ENCODE measurements at places on chromosomes 12 and 14. TPM values are rescaled to one million over a fixed set of nuclear protein-coding genes. Genes with fewer than 3 reads are reported as not detected.
A peak's percentile ranks its signal among the peaks of the same experiment; 100 is the strongest.

DNA sequence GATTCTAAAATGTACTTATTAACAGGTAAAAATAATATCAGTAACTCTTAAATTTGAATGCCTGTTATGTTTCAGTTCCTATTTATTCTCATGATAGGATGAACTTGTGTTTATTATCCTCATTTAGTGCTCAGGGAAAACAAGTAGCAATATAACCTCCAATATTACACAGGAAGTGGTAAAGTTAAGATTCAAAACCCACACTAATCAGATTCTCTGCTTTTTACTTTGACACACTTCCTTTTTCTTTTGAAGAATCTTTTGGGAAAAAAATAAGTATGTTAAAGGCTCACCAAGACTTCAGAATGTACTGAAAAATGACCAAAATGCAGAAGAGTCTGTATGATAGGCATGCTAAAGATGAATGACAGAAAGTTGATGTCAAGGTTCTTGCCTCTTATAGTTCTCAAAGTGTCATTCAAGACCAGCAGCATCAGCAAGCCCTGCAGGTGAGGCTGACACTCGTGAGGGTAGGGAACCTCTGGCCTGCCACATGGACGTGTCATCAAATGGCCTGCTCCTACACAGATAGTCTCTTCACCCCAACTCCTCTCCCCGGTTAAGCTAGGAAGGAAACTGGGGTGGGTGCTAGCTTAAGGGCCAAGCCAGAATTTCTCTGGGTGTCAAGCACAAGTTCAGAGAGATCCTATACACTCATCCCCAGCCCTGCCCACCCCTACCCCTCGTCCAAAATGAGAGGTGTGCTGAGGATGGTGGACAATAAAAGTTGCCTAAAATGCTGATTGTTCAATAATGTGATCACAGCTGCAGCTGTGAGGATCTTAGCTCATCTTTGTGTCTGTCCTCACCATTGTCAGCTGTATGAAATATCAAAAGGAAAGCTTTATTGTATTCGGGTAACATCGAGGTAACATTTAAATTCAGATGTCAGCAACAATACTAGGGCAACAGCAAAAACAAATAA is 6.3 kb downstream of the TBPL2 start:
- H3K4me3 ChIP-seq = no peak overlapping the region
- no peak overlapping the region for H3K27ac ChIP-seq
- H3K36me3 ChIP-seq = no peaks in the 10 kb centered on the region
- no peak for DNase-seq
- H3K4me1 ChIP-seq = peaks cover 5% of the 10 kb centered on the region

- DNase-seq = no peak
- no peak overlapping the region for H3K4me3 ChIP-seq
- peaks cover 9% of the 10 kb centered on the region for H3K4me1 ChIP-seq
- no peaks in the 10 kb centered on the region for H3K36me3 ChIP-seq
- H3K27ac ChIP-seq = no peak overlapping the region
Observed at GRCh38 chr14:101019990-101020710, 116.6 kb upstream of the RTL1 start.

DNA sequence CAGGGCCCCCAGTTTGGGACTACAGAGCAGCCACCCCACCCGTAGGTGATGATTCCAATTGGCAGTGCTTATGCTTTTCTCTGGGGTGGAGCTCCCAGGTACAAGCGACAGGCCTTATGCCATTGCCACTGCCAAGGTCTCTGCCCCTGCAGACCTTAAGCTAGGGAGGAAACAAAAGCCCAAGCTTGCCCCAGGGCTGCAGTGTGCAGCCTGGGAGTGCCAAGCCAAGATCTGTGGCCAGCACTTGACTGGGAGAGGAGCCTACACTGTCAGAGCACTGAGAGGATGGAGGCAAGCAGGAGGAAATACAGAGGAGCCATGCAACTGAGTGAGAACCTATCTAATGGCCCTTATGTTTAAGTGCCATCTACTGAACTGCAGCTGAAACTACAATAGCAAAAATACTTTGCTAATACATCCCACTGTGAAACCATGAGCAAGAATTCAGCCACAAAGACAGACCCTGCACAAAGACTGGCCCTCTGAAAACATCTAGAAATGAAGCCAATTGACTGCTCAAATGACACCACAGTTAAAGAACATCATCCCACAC is 17.7 kb upstream of the ASCL1 start:
- H3K27me3 ChIP-seq = no peaks in the 10 kb centered on the region
- no peak overlapping the region for H3K27ac ChIP-seq
- no peak for DNase-seq
- H3K36me3 ChIP-seq = no peaks in the 10 kb centered on the region

GRCh38 chr14:63454436-63454835 is 88.7 kb downstream of the PPP2R5E start:
- H3K4me3 ChIP-seq = no peak overlapping the region
- H3K27me3 ChIP-seq = no peaks in the 10 kb centered on the region
- no peak overlapping the region for H3K27ac ChIP-seq
- DNase-seq = no peak
- H3K36me3 ChIP-seq = peaks cover 14% of the 10 kb centered on the region

- no peaks in the 10 kb centered on the region for H3K4me1 ChIP-seq
- no peaks in the 10 kb centered on the region for H3K27me3 ChIP-seq
- H3K36me3 ChIP-seq = peaks cover 68% of the 10 kb centered on the region
- no peak overlapping the region for H3K4me3 ChIP-seq
- H3K27ac ChIP-seq = peak overlapping the region; percentile 27
- peak; percentile 49 for DNase-seq
Observed at GRCh38 chr14:50928002-50928635, 16.2 kb downstream of the PYGL start.

DNA sequence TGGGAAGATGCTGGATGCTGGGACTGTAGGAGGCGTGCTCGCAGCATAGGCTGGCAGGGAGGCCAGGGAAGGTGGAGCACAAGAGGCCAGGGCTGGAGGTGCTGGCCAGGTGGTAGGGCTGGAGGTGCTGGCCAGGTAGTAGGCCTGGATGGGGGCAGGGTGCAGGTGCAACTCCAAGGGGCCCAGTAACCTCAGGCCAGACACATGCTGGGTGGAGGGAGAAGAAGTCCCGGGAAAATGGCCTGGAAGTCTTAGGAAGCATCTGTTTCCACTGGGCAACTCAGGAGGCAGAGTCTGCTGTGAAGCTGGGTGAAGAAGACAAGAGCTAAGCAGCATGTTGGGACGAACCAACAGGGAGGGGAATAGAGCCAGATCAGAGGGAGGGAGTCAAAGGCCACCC is 665.2 kb downstream of the BCL11B start:
- no peak overlapping the region for H3K27ac ChIP-seq
- no peaks in the 10 kb centered on the region for H3K4me1 ChIP-seq
- DNase-seq = no peak
- no peak overlapping the region for H3K4me3 ChIP-seq
- H3K27me3 ChIP-seq = no peaks in the 10 kb centered on the region
- no peaks in the 10 kb centered on the region for H3K36me3 ChIP-seq

- no peak overlapping the region for H3K4me3 ChIP-seq
- no peaks in the 10 kb centered on the region for H3K27me3 ChIP-seq
- H3K27ac ChIP-seq = no peak overlapping the region
- no peaks in the 10 kb centered on the region for H3K36me3 ChIP-seq
- H3K4me1 ChIP-seq = no peaks in the 10 kb centered on the region
Observed at GRCh38 chr12:102873077-102873476, 44.0 kb downstream of the PAH start.

GRCh38 chr12:111842556-111843396 is 748 bp downstream of the MAPKAPK5 start:
- no peaks in the 10 kb centered on the region for H3K27me3 ChIP-seq
- peak overlapping the region; percentile 93 for H3K4me3 ChIP-seq
- H3K36me3 ChIP-seq = peaks cover 33% of the 10 kb centered on the region
- peak; percentile 23 for DNase-seq
- peak overlapping the region; percentile 99 for H3K27ac ChIP-seq

DNA sequence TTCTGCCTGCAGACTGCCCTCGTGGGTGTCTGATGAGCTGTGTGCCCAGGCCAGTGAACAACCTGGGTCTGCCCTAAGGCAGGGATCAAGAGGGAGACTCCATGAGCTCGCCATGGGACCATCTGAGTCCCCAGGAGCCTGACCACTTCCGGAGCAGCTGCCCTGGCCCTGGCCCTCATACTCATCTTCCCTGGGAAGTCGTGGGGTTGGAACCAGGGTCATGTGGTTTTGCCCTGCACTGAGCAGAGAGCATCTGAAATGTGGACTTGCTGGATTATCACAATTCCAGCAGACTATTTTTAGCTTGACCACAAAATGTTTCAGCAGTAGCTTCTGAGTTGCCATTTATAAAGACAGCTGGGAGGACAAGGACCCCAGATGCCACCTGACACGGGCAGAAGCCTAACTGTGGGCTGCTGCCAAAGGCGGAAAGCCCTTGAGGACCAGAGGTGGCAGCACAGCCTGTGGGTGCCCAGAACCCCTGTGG is 6.7 kb downstream of the BTBD6 start:
- H3K36me3 ChIP-seq = peaks cover 27% of the 10 kb centered on the region
- H3K27me3 ChIP-seq = no peaks in the 10 kb centered on the region
- no peak for DNase-seq

DNA sequence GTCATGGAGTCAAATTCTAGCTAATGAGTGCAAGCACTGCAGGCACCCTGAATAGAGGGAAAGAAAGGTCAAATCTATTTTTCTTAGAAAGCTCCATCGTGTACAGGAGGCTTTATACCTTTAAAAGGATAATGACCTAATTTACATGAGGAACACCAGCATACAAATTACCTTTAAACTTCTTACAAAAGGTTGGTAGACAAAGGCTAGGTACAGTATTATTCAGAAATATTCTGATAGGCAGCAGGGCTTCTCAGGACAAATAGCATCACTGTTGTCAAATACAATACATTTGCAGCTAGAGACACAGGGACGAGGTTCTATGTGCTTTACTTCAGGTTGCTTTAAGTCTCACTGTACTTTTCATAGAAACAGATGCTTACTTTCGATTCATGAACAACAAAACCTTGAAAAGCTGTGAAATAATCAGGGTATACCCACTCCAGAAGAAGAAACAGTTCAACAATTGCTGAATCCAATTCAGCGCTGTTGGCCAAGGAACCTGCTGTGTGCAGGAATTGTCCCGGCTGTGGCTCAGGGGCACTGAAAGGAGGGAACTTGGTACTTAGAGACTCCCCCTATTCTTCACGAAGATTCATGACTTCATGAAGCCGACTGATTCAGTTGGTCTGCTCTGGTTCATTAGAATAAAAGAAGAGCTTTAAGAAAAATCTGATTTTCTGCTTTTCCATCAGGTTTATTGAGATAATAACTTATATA is 252.9 kb downstream of the PRKD1 start:
- H3K27ac ChIP-seq = no peak overlapping the region
- H3K36me3 ChIP-seq = no peaks in the 10 kb centered on the region
- H3K27me3 ChIP-seq = no peaks in the 10 kb centered on the region
- H3K4me3 ChIP-seq = no peak overlapping the region

GRCh38 chr12:131720241-131720640 is 9.4 kb downstream of the SFSWAP start:
- DNase-seq = no peak
- H3K27me3 ChIP-seq = no peaks in the 10 kb centered on the region
- H3K4me1 ChIP-seq = peaks cover 14% of the 10 kb centered on the region
- H3K36me3 ChIP-seq = peaks cover 97% of the 10 kb centered on the region
- no peak overlapping the region for H3K4me3 ChIP-seq
- peak overlapping the region; percentile 98 for H3K27ac ChIP-seq

DNA sequence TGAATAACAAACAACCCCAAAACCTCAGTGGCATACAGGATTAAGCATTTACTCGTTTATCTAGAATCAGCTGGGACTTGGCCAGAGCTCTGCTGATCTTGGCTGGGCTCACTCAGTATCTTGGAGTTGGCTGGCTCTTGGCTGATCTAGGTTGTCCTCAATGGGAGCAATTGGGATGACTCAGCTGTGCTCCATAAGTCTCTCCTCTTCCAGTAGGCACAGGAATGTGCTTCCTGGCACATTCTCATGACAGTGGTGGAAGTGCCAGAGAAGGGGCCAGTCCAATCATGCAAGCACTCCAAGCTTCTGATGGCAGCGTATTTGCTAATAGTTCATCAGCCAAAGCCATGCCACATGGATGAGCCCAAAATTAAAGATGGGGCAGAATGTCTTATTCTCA is 41.7 kb upstream of the ANO4 start:
- no peaks in the 10 kb centered on the region for H3K36me3 ChIP-seq
- H3K4me3 ChIP-seq = no peak overlapping the region
- no peak for DNase-seq
- H3K4me1 ChIP-seq = no peaks in the 10 kb centered on the region

The MYF6 gene
- not detected for total RNA-seq

GRCh38 chr14:95104911-95105310 is 52.4 kb downstream of the DICER1 start:
- peaks cover 75% of the 10 kb centered on the region for H3K36me3 ChIP-seq
- no peak overlapping the region for H3K4me3 ChIP-seq
- H3K27ac ChIP-seq = no peak overlapping the region
- H3K4me1 ChIP-seq = peaks cover 6% of the 10 kb centered on the region
- no peaks in the 10 kb centered on the region for H3K27me3 ChIP-seq
- no peak for DNase-seq

DNA sequence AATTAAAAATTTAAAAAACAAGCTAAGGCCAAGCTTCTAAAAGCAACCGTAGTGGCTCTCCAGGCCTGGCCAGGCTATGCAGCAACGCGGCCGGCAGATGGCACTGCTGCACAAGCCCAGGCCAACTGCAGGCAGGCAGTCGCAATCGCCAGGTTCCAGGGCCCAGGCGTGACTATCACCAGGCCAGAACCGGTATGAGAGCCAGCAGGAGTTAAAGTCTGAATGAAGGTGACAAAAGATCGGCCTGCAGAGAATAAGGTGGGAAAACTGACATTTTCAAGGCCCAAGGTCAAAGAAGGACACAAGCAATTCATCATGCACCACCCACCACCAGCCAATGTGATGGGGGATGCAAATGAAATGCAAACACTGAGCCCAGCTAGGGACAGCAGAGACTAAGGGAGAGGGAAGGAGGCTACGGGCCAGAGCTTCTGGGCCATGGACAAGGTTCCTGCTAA is 43.6 kb upstream of the ANO2 start:
- no peak overlapping the region for H3K4me3 ChIP-seq
- no peak overlapping the region for H3K27ac ChIP-seq
- DNase-seq = peak; percentile 66
- no peaks in the 10 kb centered on the region for H3K4me1 ChIP-seq

DNA sequence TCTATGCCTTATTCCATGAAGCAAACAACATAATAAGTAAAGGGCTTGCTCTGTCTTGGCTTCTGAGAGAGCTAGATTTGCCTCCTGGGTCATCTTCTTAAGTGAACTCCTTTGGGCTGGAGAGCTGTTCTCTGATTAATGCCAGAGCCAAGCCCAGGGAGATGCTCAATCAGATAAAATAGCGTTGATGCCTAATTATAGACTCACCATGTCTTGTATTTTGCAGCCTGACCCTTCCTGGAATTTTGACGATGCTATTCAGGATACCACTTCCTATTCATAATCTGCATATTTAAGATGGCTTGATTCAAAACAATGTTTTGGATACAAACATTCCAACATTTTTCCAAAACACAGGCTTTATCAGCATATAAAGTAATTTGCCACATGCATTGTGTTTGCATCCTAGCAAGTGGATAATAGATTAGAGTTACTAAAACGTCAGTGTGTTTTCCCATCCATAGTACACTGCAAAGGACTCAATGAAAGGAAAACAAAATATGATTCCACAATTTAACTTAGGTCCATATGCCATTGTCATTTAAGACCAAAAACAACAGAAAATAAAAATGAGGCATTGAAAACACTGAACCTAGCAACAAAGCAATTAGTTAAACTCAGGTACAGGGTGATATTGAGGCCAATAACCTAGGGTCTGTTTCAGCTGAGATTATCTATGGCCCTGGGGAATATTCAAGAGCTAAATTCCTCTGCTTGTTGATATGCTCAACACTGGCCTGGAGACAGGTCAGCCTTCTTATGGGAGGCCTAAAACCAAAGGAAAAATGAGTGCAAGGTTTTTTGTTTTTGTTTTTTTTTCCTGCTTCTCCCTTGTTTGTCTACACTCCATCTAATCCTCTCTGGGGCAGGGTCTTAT is 184.2 kb upstream of the FOXN3 start:
- H3K36me3 ChIP-seq = no peaks in the 10 kb centered on the region
- no peak overlapping the region for H3K27ac ChIP-seq
- no peak for DNase-seq
- no peak overlapping the region for H3K4me3 ChIP-seq

Measured in MCF 10A (cell line).